ENCODE measurements at places on chromosomes 2 and 18. TPM values are rescaled to one million over a fixed set of nuclear protein-coding genes. Genes with fewer than 3 reads are reported as not detected.

CYRIA gene
- 4.0 TPM for total RNA-seq

YPEL5 gene
- total RNA-seq, result 77.3 TPM

IMPA2 gene
- total RNA-seq, result 9.1 TPM

CSRNP3 gene
- total RNA-seq, result 1.7 TPM

TGFA gene
- 1.6 TPM for total RNA-seq

GPR75 gene
- total RNA-seq, result 0.57 TPM

MYOM1 gene
- total RNA-seq, result 1.1 TPM

PSMD1 gene
- total RNA-seq, result 87.6 TPM

DOK6 gene
- total RNA-seq, result 0.57 TPM

SERPINB7 gene
- 1.4 TPM for total RNA-seq

ANKMY1 gene
- total RNA-seq, result 6.6 TPM

IL36G gene
- total RNA-seq, result 0.24 TPM

CTDP1 gene
- 15.4 TPM for total RNA-seq

ZNF512 gene
- total RNA-seq, result 41.6 TPM

VWC2L gene
- total RNA-seq, result not detected

FNDC4 gene
- total RNA-seq, result 0.85 TPM

ATL2 gene
- 69.1 TPM for total RNA-seq

SCYGR4 gene
- not detected for total RNA-seq
